ENCODE measurements at places on chromosomes 12 and 14.

DNA sequence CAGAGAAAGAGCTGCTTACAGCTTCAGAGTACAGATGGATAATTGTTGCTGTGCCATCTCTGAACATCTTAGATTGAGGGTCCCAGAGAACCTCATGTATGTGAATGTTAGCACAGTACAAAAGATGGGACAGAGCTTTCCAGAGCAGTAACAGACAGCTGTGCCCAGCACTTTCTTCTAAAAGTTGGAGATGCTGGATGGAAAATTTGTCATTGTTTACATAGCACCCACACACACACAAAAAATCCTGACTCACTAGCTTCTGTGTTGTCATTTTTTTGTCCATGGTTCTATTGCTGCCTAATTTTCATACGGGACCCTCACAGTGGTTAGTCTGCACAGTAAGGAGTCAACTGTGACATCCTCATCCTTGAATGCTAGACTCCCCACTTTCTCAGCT, 374.7 kb downstream of the DIO2 start:
- no peak for DNase-seq

DNA sequence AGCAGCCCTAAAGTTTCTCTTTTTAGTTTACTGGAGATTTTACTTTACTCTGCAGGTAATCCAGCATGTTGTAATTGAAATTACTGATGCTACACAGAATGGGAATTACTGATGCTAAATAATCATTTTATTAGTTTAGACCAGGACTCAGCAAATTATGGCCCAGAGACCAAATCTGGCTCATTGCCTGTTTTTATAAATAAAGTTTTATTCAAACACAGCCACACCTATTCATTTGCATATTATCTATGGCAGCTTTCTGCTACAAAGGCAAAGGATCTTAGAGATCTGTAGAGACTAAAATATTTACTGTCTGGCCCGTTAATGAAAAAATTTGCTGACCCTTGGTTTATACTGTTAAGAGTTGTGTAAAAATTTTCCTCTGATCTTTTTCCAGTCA, 216.1 kb downstream of the FUT8 start:
- DNase-seq: no peak

GRCh38 chr14:20583142-20583541, 4.7 kb downstream of the RNASE11 start:
- DNase-seq: no peak

DNA sequence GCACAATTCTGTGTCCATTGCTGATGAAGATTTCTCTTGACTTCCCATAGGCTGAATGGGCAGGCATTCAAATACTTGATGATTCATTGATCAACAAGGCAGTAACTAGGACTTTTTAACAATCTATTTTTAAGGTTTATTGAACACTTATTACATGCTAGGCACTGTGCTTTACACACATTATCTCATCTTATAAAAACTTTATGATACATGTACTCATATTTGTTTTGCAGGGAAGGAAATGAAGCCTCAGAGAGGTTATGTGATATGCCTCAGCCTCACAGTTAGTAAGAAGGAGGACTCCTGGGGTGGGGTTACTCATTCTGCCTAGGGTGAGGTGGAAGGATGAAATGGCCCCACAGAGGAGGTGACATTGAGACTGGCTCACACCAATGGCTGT, 12.9 kb upstream of the EMP1 start:
- DNase-seq: no peak

GRCh38 chr14:92254786-92255185, 68.2 kb upstream of the SLC24A4 start:
- DNase-seq: no peak

DNA sequence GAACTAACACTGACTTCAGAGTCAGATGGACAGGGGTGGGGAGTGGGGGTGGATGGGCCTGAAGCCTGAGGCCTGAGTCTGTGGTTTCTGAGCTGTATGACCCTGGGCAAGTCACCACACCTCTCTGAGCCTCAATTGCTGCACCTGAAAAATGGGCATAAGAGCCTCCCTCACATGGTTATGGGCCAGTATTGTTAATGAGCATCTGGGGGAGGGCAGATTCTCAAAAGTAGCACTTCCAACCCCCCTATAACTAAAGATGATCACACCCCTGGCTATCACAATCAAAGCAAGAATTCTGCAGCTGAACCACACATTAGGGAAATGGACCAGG, 168.6 kb downstream of the RBM19 start:
- no peak for DNase-seq

DNA sequence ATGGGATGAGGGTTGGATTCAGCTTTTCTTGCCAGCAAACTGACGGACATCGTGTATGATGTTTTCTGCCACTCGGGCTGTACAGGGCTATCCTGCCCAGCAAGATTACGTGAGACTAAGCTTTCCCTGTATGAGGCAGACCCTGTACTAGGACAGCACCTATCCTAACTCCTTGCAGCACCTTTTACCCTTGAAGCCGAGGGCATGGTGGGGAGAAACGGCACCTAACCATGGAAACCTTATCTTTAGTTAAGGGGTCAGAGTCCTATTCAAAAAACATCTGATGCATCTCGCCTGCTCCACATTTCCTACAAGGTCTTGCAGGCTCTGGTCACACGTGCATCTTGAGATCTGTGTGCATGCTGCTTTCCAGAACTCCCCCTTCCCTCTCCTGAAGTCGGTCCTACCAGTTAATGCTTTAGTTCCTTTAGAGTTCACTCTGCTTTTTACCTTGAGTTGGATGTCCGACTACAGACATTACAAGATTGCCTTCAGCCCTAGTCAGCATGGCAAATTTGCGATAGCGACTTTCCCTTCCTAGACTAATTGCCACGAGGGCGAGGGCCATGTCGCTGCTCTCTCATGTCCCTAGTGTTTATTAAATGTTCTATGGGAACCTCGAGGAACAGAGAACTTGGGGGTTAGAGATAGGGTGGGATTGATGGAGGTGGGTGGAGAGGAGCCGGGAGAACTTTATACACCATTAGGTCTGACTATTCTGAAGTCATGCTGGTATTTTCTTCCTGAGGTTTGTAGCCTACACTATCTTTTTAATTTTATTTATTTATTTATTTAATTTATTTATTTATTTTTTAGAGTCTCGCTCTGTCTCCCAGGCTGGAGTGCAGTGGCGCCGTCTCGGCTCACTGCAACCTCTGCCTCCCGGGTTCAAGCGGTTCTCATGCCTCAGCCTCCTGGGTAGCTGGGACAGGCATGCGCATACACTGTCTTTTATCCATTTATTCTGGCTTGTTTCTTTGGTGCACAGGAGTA, 6.6 kb downstream of the RAN start:
- DNase-seq: no peak

DNA sequence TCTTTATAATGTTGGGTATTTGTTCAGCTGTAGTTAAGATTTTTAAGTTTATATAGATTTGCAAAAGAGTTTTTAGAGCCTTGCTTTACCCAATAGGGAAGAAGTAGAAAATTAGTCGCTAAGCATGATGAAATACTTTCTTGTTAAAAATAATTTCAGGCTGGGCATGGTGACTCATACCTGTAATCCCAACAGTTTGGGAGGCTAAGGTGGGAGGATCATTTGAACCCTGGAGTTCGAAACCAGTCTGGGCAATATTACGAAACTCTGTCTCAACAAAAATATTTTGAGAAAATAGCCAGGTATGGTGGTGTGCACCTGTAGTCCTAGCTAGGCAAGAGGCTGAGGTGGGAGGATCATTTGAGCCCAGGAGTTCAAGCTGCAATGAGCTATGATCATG, 18.7 kb upstream of the SCFD1 start:
- DNase-seq: no peak

- DNase-seq: no peak
Measured at GRCh38 chr14:90299408-90299807, 32.3 kb downstream of the NRDE2 start.

- no peak for DNase-seq
Measured at GRCh38 chr14:93895023-93895604, 32.0 kb upstream of the FAM181A start.

DNA sequence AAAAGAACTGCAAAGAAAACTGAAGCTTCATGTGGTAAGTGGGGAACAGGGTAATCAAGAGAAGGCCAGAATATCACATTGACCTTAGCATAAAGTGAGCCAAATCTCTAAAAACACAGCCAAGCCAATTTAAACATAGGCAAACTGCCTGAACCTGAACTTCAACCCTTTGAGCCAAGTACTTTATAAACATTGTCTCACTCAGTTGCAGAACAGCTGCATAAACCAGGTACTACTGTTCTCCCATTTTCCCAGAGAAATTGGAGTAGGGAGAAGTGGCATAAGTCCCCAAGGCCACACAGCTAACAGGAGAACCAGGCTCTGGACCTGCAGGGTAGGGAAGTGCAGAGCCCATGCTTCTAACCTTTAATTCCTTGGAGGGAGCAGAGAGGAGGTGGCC, 30.4 kb upstream of the FKBP4 start:
- no peak for DNase-seq

GRCh38 chr12:52316701-52317100, 4.5 kb downstream of the KRT83 start:
- no peak for DNase-seq

- no peak for DNase-seq
Measured at GRCh38 chr12:48184549-48184922, 1.1 kb downstream of the CCDC184 start.

GRCh38 chr12:71438670-71439361, 782 bp upstream of the LGR5 start:
- no peak for DNase-seq

GRCh38 chr14:69917287-69917686, 38.1 kb downstream of the SMOC1 start:
- DNase-seq: no peak

GRCh38 chr12:6078398-6079096, 45.9 kb downstream of the VWF start:
- DNase-seq: no peak

DNA sequence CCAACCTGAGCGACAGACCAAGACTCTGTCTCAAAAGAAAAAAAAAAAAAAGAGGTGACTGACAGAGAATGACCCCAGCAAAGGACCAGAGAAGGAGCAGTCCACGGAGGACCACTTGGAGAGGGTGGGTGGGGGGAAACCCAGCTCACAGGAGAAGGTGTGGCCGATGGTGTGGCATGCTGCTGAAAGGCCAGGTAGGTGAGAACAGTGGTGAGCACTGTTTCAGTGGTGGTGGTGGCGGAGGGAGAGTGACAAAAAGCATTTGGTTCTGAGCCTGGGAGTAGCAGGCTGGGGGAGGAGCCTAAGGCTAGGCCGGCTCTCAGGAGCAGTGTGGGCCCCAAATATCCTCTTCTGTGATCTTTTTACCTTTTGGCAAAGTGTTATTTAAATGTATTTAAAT, 63.8 kb downstream of the IRF2BPL start:
- no peak for DNase-seq

DNA sequence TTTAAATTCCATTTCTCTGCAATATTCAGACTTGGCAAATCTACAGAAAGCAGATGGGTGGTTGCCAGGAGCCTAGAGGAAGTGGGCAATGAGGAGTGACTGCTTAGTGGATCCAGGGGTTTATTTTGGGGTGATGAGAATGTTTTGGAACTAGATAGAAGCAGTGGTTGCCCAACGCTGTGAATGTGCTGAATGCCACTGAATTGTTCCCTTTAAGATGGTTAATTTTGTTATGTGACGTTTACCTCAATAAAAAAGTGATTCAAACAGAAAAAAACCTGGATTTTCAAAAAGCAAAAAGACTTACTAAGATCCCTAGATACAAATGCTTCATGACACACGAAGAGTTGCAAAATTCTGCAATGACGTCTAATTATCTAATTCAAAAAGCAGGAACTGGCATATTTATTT, 34.2 kb downstream of the DAO start:
- DNase-seq: no peak

GRCh38 chr14:102319351-102320032, at the start of gene ZNF839:
ZNF839 (plus strand) TSS chr14:102319746; CDS start chr14:102319766, 20 bp downstream.
- DNase-seq: peak; percentile 87

- DNase-seq: no peak
Measured at GRCh38 chr12:90061809-90062208, 353.2 kb upstream of the ATP2B1 start.

DNA sequence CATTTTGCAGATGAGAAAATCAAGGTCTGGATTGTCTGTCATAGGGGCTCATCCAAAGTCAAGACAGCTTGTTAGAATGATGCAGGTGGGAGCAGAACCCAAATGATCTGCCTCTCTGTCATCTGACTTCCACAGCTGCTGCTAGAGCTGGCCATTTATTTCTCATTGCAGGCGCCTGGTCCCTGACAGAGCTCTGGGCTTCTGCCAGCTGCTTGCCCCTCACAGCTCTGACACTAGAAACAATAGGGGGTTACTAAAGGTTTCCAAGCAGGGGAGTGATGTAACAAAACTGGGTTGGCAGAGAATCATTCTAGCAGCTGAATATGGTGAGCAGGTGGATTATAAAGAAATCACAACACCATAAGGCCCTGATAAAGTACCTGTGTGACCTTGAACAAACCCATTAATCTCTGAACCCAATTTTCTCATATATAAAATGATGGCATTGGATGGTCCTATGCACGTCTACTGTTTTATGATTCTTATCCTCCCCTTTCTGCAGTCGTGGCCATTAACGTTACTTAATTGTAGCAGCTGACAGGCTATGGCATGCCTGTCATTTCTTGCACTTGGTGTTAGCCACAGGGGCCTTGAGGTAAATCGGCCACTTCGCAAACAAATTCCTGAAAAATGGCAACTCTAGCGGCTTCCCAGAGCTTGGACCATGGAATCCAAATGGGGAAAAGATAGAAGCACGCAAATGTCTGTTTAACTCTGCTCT, 134.6 kb downstream of the RMST start:
- DNase-seq: no peak

- DNase-seq: no peak
Measured at GRCh38 chr12:49925433-49926204, 21.9 kb upstream of the FAIM2 start.

DNA sequence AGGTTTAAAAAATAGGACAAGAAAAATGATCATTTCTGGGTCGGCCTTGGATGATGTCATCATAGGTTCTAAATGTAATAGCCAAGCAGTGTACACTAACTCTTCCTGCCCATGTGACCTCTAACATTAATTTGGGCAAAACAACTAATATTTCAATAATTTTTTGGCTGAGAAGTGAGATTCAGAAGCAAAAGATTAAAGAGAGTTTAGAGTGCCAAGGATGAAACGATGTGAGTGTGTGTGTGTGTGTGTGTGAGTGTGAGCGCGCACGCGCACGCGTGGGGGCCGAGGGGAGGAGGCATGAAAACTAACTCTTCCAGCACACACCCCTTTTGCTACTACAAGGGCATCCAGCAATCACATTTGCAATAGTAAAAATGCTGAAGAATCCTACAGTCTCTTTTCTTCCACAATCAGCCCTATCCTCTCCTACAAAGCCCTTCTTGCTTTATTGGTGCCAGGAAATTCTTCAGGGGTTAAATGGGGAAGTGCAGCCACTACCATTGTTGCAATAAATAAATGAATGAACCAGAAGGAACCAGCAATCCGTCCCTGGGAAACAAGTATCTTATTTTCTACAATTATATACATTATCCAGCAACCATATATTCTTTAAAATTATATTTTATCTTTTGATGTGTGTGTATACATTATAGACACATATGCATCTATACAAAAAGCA, 52.9 kb downstream of the PEBP1 start:
- no peak for DNase-seq

GRCh38 chr14:55645145-55645544, 65.1 kb downstream of the KTN1 start:
- DNase-seq: no peak

GRCh38 chr12:12244341-12244740, 22.5 kb downstream of the LRP6 start:
- no peak for DNase-seq

Measured in activated T-helper 1 cell treated with Interleukin-2 at 50 U/mL for 16 hours (primary cell).